ENCODE measurements at places on chromosomes 5 and 9.

DNA sequence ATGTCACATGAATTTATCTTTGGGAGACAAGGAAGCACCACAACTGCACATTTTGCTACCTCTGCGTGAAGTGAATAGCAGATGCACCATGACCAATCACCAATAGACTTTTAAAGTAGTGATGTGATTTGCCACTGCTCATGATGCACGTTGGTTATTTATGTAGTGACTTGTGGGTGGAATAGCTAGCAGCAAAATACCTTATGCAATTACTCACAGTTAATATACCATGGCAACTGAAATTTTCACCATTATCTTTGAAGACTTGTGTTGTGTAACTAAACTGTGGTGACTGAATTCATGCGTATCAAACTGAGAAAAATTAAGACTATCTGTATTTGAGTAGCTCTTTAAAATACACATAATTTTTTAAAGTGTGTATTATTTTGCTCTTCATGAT, 46.2 kb upstream of the TUSC1 start:
- no peak for DNase-seq

DNA sequence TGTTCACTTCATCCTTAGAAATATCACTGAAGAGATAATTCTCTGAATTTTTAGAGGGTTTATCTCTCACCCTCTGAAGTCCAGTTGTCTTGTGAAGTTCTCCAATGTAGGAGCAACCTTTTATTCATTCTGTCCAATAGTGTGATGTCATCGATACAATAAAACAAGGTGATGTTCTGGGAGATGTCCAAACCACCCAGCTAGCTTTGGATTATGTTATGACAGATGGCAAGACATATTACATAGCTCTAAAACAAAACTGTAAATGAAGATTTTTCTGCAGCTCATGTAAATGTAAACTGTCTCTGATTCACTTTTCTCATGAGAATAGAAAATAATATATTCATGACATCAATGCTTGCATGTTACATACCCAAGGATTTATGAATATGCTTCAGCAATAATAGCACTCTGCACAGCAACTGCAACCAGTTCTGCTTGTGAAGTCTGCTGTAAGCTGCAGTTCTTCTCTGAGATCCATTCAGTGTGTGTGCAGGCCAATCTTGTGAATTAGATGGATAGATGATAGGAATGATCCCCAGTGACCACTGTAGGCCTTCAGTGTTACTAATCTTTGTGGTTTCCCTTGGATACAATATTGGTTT, 172.6 kb upstream of the CDH12 start:
- no peak for DNase-seq

GRCh38 chr9:120734607-120735410, 20.5 kb upstream of the MEGF9 start:
- no peak for DNase-seq

DNA sequence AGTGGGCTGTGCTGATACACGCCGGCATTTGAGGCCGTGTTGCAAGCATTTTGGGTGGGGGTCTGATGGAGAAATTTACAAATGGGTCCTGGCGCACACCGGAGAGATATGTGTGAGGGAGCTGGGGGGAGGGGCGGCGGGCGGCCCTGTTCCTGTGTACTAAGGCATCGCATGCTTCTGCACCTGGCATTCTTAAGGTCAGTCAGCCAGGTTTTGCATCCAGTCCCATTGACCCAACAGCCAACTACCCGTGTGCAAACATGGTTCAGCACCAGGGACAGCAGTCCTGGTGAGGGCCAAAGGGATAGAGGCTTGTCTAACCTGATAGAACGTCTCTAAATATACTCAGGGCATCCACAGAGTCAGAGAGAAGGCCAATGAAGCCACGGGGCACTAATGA, 839 bp downstream of the GABRG2 start:
- DNase-seq = no peak

- DNase-seq = no peak
Measured at GRCh38 chr9:83062651-83063527, at the start of gene RASEF. RASEF (minus strand) TSS chr9:83063142; CDS start chr9:83062867, 275 bp downstream.

GRCh38 chr5:80865551-80865950, 94.6 kb upstream of the RASGRF2 start:
- no peak for DNase-seq

GRCh38 chr9:8725635-8726034, 926.1 kb upstream of the DMAC1 start:
- no peak for DNase-seq

DNA sequence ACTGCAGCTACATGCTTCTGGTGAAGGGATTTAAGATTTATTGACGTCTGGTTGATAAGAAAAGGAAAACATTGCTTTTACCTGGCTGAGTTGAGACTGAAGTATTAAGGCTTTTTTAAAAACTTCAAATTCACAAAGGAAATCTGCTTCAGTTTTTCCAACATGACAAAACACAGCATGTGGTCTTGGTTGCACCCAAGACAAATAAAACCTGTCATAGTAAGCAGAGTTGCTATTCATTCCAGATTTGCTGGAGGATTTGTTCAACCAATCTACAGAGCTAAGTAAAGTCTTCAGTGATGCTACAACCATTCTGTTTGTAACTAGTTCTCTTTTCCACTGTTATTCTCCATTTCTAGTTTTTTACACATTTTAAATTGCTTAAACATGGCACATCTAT, 11.3 kb downstream of the C5orf63 start:
- no peak for DNase-seq

DNA sequence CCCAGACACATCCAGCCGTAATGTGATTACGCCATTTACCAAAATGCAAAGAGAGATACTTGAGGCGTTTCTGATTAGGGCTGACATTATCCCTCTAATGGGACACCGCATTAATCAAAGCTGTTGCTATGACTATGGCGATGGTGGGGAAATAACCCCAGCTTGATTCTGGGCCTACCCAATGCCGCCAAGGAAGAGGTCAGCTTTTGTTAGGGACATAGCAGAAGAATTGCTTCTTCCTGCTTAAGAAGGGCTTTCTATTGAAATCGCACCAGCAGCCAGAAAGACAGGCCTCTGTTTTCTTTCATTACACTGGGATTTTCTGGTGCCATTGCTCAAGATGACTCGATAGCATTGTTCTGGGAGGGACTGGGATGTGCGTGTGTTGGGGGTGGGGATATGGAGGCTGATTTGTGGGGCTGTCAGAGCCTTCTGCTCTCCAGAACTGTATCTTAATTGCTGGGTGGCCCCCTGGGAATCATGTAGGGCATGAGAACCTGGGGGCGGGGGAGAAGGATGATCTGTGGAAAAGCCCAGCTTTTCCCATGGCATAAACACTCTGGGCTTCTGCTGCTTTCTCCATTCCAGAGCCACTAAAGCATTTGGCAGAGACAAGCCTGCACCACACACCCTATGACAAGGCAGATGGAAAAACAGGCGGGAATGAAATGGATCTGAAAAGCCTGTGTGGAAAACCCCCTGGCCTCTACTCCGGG, 106.5 kb upstream of the RAD23B start:
- DNase-seq = no peak

GRCh38 chr9:100499866-100500265, 26.9 kb downstream of the TMEFF1 start:
- DNase-seq = no peak

GRCh38 chr9:110303133-110303532, 34.5 kb downstream of the TXNDC8 start:
- no peak for DNase-seq

GRCh38 chr5:169702693-169703481, 65.8 kb downstream of the DOCK2 start:
- no peak for DNase-seq

DNA sequence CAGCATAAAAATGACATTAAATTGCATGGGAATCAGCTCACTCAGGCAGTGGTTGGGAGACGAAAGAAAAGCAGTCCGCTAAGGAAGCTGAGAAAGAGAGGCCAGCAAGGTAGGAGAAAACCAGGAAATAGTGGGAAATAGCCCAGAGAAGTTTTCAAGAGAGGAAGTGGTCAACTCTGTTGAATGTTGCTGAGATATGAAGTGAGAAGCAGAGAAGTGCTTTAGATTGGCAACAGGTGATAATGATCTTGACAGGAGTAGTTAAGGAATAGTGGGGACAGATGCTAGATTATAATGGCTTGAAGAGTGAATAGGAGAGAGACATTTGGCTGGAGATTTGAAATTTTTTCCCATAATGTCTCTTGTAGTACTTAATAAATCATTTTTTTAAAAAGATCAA, 30.8 kb downstream of the CNTRL start:
- DNase-seq = no peak

DNA sequence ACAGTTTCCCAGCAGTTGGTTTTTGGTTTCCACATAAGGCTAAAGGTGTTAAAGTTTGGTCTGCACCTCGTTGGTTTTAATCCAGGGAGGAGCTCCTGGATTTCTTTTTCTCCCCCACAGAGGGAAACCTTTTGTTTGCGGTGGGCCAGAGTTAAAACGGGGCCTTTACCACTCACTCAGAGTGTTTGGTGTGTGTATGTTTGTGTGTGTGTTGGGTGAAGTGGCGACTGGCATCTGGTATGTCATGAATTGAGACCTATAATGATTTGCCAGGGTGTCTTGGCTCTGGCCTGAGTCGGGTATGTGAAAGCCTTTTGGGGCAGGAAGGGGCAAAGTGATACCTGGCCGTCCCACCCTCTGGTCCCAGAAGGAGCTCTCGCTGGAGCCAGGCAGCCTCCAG, 30.9 kb downstream of the FAXDC2 start:
- no peak for DNase-seq

- no peak for DNase-seq
Measured at GRCh38 chr5:34715711-34716110, 59.6 kb downstream of the RAI14 start.

GRCh38 chr5:115414406-115415142, 118.1 kb upstream of the CCDC112 start:
- DNase-seq = no peak

GRCh38 chr9:114643896-114644295, 13.7 kb downstream of the TEX53 start:
- DNase-seq = no peak

DNA sequence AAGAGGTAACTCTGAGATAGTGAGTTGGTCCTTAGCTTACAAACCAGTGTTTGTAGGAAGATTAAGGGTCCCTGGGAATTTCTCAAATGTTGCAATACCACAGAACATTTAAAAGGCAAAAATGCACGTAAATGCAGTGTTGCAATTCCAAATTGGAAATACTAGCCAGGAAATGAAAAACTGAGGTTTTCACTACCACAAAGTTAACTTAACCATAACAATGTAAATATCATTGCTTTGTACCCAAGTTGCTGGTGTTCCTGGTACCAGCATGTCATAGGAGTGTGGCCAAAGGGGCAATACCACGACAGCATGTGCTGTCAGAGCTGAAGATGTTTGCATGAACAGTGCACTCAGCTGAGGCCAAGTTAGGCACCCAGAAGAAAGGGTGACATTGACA, 382.9 kb downstream of the GLIS3 start:
- no peak for DNase-seq

DNA sequence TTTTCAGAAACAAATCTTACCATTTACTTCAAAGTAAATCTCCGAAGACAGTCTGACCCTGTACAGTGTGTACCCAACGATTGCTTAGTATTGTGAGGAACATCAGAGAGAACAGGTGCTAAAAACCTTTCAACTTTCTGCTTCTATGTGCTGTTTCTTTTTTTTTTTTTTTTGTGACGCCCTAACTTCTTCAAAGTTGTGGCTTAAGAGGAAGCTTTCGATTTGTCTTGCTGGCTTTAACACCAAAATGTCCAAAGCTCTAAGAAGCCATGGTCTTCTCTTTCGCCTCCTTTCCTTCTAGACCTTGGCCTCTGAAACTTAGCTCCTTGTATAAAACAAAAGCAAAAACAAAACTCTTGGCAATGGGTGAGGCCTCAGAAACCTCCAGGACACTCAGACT, 1.2 kb downstream of the TNFSF8 start:
- no peak for DNase-seq

DNA sequence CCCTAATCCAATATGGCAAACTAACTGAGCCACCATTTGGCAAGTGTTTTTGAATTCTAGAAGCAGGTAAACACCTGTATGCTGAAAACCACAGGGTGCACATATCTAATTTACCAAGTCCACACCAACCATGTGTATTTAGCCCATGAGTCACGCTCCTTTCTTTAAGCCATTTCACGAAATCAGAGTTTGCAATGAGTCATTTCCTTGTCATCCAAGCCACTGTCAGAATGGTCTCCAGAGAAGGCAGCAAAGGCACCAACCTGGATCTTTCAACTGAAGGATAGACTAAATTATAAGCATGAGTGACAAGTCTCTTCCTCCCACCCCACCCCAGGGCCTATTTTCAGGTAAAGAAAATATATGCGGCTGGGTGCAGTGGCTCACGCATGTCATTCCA, 110.0 kb downstream of the PAX5 start:
- DNase-seq = no peak

DNA sequence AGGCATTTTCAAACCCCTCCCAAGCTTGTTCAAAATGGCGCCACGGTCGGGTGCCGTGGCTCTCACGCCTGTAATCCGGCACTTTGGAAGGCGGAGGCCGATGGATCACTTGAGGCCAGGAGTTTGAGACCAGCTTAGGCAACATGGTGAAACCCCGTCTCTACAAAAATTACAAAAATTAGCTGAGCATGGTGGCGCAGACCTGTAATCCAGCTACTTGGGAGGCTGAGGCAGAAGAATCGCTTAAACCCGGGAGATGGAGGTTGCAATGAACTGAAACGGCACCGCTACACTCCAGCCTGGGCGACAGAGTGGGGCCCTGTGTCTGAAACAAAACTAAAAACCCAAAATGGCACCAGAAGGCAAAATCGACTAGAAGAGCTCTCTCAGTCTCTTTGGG, 142.0 kb downstream of the MTX3 start:
- no peak for DNase-seq

DNA sequence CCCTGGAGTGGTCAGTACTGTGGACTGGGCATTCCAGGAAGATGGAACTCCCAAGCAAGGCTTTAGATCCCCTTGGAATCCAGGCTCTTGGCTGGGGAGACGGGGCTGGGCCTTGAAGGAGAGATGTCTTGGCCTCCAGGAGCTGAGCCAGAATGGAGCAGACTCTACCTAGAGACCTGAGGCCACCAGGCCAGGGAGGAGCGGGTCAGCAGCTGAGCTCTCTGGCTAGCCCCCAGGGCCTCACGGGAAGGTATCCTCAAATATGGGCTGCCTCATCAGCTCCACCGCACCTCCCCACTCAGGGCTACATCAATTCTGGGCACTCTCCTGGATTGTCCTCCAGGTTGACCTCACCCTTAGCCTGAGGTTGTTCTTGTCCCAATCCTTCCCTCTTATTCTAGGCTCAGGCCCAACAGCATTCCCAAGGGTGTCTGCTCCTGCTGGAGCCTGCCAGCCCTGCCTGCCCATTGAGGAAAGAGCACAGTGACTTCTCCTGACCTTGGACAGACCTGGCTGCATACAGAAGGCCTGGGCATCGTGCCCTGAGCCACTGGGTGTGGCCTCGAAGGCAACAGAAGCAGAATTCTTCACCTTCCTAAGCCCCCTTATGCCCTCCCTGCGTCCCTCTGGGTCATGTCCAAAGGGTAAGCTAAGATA, 3.0 kb upstream of the PDLIM4 start:
- DNase-seq = no peak

Data from GM19239 (cell line).